ENCODE measurements at places on chromosomes 6 and 20.

DNA sequence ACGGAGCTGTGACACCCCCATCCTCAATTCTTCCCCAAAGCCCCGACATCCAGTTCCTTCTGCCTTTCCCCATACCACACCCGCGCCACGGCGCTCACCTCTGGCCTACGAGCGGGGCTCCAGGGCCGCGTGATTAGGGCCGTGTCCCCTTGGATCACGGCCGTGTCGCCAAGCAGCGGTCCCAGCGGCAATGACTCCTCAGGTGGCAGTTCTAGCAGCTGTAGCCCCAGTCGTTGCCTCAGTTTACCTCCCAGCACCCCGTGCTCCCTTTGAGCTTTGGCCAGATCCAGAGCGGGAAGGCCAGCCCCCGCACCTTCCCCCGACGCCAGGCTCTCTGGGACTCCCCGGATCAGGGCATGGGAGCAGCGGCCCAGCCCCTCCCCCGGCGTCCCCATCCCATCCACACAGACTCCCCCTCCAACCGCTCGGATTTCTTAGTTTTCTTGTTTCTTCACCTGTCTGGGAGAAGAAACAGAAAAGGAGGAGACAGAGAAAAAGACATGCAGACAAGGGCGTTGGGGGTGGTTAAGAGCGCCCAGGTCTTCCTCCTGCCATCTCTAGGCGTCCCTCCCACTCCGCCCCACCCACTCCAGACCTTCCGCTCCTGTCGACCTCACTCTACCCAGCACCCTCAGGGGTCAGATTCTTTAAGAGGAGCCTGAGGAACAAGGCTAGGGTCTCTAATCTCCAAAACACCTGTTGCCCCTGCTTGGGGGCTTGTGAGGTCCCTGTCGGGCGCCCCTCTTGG, at the start of gene DDAH2:
TSS of gene DDAH2 (minus strand) at position 533 of the 748 bp plus-strand sequence. CDS start at position 395, 138 bp downstream.
- no peak for DNase-seq

- DNase-seq = no peak
Measured at GRCh38 chr6:583116-583515, 73.8 kb downstream of the HUS1B start.

DNA sequence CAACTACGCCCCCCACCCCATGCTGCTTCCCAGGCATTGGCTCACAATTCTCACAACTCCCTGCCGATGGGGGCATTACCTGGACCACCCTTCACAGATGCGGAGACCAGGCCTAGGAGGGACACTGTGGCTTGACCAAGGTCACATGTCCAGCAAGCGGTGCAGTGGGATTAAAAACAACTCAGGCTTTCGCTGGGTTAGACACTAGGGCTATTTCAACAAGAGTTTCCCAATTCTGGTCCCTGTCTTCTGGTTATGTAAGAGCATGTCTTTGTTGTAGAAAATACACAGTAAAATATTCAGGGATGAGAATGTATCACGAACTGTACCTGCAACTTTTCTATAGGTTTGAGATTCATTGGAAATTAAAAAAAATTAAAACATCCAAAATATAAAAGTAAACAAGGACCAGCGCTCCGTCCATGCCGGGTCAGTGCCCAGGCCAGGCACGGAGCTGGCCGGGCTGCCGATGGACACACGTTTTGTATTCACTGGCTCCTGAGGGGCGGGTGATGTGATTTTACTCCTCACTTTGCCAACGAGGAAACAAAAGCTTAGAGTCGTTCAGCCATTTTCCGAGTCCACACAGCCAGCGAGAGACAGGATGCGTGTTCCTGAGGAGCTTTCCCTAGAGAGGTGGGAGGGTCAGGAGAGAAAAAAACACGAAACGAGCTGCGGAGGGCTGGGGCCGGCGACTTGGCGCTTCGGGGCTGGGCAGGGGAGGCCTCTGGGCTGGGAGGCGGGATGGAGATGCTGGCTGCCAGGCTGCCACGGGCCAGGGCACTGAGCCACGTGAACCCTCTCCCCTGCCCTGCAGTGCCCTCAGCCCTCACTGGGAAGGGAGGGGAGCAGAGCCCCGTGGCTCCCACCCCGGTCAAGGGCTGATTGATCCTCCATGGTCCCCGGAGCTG, 17.1 kb upstream of the VSTM2L start:
- DNase-seq = no peak

DNA sequence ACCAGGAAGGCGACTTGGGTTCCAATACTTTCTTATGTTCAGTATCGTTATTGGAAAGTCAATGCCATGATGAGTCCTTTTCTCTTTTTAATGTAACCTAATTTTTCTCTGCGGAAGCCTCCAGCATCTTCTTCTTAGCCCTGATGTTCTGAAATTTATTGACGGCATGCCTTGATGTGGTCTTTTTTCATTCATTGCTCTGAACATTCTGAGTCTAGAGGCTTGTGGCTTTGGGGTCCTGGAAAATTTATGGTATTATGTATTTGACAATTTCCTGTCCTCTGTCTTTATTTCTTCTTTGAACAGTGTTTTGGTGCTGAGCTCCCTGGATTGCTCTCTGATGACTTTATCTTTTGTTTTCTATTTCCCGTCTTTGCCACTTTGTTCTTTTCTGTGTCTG, 28.7 kb upstream of the MAS1 start:
- no peak for DNase-seq

- peak; percentile 9 for DNase-seq
Measured at GRCh38 chr20:24164360-24164759, 175.8 kb upstream of the GGTLC1 start.

- no peak for DNase-seq
Measured at GRCh38 chr6:30781743-30782424, 37.5 kb upstream of the IER3 start.

DNA sequence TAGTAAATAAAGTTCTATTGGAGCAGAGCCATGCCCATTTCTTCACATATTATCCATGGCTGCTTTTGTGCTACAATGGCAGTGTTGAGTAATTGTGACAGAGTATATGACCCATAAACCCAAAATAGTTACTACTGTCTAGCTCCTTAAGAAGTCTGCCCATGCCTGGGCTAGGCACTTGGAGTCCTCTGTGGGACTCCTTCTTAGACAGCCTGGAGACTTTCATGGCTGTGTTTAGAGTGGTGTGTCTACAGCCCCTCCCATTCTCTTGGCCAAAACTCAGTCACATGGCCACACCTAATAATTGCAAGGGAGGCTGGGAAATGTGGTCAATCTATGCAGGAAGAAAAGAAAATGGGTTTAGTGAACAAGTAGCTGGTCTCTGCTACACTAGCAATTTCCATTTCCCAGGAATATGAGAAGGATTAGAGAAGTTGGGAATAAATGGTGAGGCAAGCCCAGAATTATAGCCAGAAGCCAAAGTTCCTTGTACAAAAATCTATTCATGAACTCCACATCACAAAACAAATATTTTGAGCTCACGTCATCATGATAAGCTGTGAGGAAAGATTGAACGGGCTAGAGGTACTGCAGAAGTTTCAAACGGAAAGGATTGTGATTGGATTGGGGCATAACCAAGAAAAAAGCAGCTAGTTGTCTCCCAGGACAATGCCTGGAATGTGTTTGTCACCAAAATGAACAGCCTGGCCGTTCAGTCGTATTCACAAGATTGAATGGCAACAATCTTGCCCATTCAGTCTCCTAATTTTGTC, 251.8 kb upstream of the PLN start:
- DNase-seq = no peak

- DNase-seq = no peak
Measured at GRCh38 chr6:44680202-44680720, 292.8 kb downstream of the CDC5L start.

DNA sequence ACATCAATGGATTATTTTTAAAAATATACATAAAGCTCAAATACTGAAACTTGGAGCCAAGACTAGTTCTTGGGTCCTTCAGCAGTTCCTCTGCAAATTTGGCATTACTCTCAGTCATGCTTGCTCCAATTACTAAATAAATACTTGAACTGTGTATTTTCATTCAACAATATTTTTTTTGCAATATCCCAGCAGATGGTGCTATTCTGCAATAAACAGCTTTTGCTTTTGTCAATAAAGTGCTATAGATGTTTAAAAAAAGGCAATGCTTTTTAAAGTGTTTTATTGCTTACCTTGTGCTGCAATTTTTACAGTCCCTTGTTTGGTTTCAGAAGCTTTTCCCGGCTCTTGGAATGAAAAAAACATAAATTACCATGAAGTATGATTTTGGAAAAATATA, 243.4 kb downstream of the TRDN start:
- peak; percentile 35 for DNase-seq

DNA sequence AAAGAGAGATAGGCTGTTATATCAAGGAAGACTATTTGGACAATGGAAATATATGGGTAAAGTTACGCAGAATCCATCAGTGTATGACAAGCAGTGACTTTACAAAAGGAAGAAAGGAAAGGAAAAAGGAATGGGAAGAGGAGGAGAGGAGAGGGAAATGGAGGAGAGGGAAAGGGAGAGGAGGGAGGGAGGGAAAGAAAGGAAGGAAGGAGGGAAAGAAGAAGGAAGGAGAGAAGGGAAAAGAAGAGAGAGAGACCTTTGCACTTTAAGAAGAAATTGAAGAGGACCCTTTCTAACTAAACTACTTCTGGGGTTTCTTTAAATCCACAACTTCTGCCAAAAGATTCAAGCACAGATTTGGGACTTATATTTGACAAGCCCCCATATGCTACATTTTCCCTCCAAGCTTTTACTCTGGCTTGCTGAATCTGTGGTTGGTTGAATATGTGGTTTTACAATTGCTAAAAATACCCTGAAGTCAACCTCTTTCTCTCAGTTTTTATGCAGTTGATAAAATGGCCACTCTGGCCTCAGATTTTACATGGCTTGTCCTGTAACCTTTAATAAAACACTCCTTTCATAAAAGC, 120.8 kb upstream of the RAB32 start:
- DNase-seq = no peak

GRCh38 chr6:30882204-30882758, 2.0 kb upstream of the DDR1 start:
- DNase-seq = peak; percentile 9

DNA sequence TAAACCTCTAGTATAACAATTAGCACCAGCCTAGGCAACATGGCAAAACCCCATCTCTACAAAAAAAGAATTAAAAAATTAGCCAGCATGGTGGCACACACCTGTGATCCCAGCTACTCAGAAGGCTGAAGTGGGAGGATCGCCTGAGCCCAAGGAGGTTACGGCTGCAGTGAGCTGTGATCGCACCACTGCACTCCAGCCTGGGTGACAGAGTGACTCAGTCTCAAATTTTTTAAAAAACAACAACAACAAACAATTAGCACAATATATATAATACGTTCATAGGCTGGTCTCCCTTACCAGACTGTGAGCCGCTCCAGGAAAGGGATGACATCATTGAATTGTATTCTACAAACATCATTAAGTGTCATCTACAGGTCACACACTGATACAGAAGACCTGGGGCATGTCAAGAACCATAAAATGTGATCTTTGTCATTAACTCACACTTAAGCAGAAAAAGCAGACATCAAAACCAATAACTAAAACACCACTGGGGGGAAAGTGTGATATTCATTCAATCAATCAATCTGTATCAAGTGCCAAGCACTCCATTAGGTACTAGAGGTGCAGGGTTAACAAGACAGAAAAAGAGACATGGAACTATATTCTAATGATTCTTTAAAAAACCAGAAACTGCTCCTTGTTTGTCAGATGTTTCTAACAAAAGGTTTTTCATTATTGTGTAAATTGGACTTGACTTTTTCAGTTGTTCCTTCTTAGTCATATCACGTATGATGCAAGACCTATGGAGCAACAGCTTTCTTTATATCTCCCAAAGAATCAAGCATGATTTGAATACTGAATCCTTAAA, 17.8 kb downstream of the MAP3K5 start:
- peak; percentile 79 for DNase-seq

- DNase-seq = peak; percentile 64
Measured at GRCh38 chr20:53922901-53923314, 147.5 kb downstream of the BCAS1 start.

GRCh38 chr6:20146291-20146690, 66.0 kb downstream of the MBOAT1 start:
- DNase-seq = no peak

DNA sequence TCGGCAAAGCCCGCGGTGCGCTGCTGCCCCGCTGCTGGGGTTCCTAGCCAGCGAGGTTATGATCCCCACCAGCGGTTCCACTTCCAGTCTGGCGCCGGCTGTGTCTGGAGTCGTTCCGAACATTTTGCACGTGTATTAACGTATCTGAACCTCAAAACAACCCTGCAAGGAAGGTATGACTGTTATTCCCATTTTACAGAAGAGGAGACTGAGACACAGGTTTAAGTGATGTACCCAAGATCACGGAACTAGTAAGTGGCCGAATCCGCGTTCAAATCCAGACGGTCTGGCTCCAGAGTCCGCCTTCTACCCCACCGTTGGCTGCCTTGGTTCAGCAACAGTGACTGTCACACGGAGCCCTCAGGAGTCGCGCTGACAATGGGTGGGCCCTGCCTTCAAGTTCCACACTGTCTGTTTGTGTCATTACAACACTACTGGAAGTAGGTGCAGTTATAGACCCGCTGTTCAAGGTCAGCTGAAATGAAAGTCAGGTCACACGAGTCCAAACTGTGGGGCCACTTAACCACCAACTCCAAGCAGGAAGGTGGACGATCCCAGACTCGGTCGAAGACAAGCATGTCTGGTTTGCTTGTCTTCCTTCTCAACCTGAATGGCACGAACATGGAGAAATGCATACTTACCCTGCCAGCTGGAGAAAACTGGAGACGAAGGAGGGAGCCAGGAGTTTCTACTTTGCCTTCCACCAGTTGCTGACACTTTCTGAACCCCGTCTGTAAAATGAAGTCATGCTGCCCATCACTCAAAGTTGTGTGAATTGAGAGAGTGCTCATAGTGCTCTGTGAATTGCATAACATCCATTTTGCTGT, 803 bp upstream of the SRXN1 start:
- DNase-seq = peak; percentile 24

GRCh38 chr6:132412656-132413498, 11.6 kb upstream of the MOXD1 start:
- DNase-seq = peak; percentile 83

DNA sequence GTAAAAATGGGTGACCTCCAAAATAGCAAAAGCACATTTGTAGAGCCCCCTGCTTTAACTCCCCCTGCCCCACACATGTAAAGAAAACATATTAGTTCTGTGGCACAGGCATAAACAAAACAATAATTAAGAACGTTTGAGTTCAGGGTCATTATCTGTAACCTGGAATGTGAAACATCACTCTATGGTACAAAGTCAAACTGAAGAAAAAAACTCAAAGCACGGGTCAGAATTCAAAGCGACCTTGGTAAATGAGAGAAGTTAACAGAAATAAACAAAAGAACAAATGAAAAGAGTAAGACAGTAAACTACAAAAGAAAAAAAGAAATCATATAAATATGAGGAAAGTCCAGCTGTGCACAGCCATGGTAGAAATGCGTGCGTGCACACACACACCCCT, 67.5 kb downstream of the PKHD1 start:
- no peak for DNase-seq
